ENCODE measurements at places on chromosomes 7 and 10.

DNA sequence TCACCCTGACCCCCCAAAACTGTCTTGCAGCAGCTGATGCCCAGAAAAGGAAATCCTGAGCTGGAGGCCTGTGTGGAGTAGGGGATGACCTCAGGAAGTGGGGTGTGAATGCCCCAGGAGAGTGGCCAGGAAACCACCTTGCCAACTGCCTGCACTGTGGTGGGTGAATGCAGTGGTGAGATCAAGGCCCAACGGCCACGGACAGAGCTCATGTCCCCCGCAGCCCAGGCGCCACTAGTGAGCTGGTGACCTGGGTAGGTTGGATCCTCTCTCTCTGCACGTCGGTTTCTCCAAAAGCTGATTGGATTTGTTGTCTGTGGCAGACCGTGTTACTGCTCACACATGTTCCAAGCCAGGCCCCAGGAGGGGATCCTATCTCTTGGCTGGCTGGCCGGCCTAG, 448.9 kb downstream of the TCERG1L start:
- H3K27ac ChIP-seq: no peak overlapping the region
- no peaks in the 10 kb centered on the region for H3K4me1 ChIP-seq
- H3K27me3 ChIP-seq: peaks cover 10% of the 10 kb centered on the region
- H3K4me3 ChIP-seq: no peak overlapping the region
- H3K36me3 ChIP-seq: no peaks in the 10 kb centered on the region
- no peak for DNase-seq

DNA sequence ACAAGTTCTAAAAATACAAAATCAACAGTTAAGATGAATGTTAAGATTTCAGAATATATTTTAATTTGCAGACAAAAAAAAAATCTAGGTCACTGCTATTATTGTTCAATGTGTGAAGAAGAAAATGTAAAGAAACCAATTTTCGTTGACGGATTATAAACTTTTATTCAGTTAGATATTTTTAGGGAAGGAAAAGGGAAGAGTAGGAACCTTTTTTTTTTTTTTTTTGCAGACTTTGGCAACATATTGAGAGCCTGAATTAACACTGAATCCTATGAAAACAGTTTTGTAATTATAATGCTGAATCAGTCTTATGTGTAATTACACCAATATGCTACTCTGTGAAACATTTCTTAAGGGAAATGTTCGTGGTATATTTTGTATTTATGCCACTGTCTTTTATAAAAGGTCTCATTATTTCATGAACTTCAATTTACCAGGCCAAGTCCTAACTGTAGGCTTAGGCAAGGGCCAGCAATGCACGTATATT, 106.3 kb downstream of the ST8SIA6 start:
- no peak overlapping the region for H3K27ac ChIP-seq
- H3K36me3 ChIP-seq: peaks cover 1% of the 10 kb centered on the region
- peaks cover 5% of the 10 kb centered on the region for H3K4me1 ChIP-seq

GRCh38 chr10:61635932-61636331, 26.8 kb upstream of the CABCOCO1 start:
- DNase-seq: no peak
- H3K4me1 ChIP-seq: peaks cover 1% of the 10 kb centered on the region
- no peak overlapping the region for H3K4me3 ChIP-seq
- no peaks in the 10 kb centered on the region for H3K27me3 ChIP-seq
- H3K36me3 ChIP-seq: no peaks in the 10 kb centered on the region

DNA sequence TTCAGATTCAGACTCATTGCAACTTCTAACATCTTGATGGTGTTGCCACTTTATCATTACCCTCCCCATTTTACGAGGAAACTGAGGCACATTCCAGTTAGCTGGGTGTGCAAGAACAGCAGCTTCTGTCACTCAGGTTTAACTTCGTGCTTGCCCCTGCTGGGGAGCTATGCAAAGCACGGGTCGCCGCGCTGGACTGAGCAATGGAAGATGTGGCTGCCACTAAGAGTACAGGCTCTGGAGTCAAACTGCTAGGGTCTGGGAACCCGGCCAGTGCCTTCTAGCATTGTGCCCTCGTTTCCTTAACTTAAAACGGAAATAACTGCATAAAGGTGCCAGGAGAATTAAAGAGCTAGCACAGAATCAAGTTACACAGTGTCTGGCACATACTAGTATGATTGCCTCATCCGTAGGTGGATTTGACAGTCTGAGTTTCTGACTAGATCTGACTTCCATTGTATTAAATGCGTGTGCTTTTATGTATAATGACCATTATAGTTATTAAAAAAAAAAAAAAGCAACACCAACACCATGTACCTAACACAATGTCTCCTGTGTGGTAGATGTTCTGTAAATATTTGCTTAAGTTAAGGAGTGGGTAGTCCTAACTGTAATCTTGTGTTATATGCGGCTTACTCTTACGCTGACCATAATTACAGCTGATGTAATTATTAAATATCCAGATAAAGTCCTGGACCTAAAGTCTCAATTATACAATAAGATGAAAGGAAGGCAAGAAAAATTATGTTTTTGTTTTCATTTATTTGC, 842 bp downstream of the ZNF22 start:
- peak overlapping the region; percentile 94 for H3K27ac ChIP-seq
- no peak for DNase-seq
- H3K27me3 ChIP-seq: no peaks in the 10 kb centered on the region
- peak overlapping the region; percentile 87 for H3K4me3 ChIP-seq
- peaks cover 26% of the 10 kb centered on the region for H3K4me1 ChIP-seq
- peaks cover 17% of the 10 kb centered on the region for H3K36me3 ChIP-seq

DNA sequence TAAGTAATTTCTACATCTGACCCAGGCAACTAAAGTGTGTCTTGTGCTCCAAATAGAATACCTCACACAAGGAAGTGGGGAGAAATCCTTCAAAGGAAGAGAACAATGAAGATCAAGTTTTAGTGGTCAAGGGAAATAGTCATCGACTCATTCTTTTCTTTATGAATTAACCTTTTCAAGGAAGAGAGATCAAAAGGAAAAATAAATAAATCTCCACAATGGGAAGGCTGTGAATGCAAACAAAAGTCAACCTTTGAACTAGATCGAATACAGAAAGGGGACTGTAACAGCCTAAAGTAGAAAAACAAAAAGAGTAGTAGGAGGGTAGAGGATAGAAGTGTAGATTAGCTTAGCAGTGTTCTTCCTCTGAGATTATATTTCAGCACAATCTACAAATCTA, 274.6 kb upstream of the COBL start:
- H3K4me3 ChIP-seq: no peak overlapping the region
- DNase-seq: no peak
- H3K27me3 ChIP-seq: peaks cover 3% of the 10 kb centered on the region
- no peaks in the 10 kb centered on the region for H3K36me3 ChIP-seq
- H3K4me1 ChIP-seq: peaks cover 3% of the 10 kb centered on the region

DNA sequence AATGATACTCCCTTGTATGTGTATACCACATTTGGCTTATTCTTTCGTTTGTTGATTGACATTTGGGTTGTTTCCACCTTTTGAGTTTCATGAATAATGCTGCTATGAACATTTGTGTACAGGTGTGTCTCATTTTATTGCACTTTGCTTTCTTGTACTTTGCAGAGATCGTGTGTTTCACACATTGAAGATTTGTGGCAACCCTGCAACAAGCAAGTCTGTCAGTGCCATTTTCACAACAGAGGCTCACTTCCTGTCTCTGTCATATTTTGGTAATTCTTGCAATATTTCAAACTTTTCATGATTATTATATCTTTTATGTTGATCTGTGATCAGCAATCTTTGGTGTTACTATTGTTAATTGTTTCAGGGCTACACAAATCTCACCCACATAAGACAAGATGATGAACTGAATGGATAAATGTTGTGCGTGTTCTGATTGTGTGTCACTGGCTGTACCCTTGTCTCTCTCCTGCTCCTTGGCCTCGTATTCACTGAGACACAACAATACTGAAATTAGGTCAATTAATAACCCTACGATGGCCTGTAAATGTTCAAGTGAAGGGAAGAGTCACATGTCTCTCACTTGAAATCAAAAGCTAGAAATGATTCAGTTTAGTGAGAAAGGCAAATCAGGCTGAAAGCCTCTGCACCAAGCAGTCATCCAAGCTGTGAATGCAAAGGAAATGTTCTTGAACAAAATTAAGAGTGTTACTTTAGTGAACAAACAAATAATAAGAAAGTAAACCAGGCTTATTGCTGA, 133.6 kb upstream of the JCAD start:
- H3K4me3 ChIP-seq: no peak overlapping the region
- no peak overlapping the region for H3K27ac ChIP-seq
- peaks cover 9% of the 10 kb centered on the region for H3K4me1 ChIP-seq
- H3K27me3 ChIP-seq: peaks cover 5% of the 10 kb centered on the region
- DNase-seq: no peak

DNA sequence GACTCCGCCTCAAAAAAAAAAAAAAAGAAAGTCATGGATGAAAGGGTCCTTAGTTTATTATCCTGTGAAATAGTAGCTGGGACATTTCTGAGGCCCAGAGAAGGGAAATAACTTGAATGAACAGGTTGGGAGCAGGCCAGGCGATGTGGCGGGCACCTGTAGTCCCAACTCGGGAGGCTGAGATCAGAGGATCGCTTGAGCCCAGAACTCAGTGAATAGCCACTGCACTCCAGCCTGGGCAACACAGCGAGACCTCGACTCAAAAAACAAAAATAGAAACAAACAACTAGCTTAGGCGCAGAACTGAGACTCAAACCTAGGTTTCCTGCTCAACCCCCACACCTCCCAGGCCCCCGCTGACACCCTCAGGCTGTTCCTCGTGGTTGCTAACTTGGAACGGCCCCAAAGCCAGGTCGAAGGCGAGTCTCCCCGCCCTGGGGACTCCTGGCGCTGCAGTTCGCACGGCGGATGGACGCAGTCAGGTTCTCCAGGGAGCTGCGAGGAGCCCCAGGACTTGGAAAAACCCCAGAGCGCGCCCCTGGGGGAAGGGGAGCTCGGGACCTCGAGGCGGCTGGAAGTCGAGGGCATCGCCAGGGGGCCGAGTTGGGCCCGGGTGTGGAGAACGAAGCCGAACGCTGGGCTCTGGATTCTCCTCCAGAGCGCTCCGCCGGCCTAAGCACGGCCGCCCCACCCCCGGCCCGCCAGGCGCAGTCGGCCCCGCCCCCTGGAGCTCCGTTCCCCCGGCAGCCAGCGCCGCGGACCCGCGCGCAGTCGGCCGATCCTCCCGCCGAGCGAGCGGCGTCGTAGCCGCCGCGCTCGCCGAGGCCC, at the start of gene STOX1:
STOX1 (plus strand) TSS at position 768 of the 828 bp plus-strand sequence. CDS start 93 bp downstream, outside the sequence.
- peak within 1 kb of the TSS; percentile 83 for H3K27ac ChIP-seq
- peak; percentile 58 for DNase-seq
- peak within 1 kb of the TSS; percentile 79 for H3K4me3 ChIP-seq
- H3K4me1 ChIP-seq: peaks cover 2% of the 10 kb centered on the region
- no peaks in the 10 kb centered on the region for H3K36me3 ChIP-seq

GRCh38 chr10:95245425-95246055, 45.3 kb downstream of the PDLIM1 start:
- H3K4me1 ChIP-seq: peaks cover 12% of the 10 kb centered on the region
- no peaks in the 10 kb centered on the region for H3K27me3 ChIP-seq
- no peak overlapping the region for H3K4me3 ChIP-seq
- no peak for DNase-seq
- H3K36me3 ChIP-seq: peaks cover 8% of the 10 kb centered on the region

- H3K27ac ChIP-seq: no peak overlapping the region
- no peak overlapping the region for H3K4me3 ChIP-seq
- H3K4me1 ChIP-seq: peaks cover 17% of the 10 kb centered on the region
- no peaks in the 10 kb centered on the region for H3K36me3 ChIP-seq
- peaks cover 37% of the 10 kb centered on the region for H3K27me3 ChIP-seq
Measured at GRCh38 chr10:77415313-77415960, 222.2 kb downstream of the KCNMA1 start.

- H3K4me1 ChIP-seq: peaks cover 3% of the 10 kb centered on the region
- H3K27ac ChIP-seq: no peak overlapping the region
- no peak overlapping the region for H3K4me3 ChIP-seq
- H3K27me3 ChIP-seq: no peaks in the 10 kb centered on the region
- no peak for DNase-seq
Measured at GRCh38 chr7:40306596-40306995, 171.8 kb downstream of the SUGCT start.

DNA sequence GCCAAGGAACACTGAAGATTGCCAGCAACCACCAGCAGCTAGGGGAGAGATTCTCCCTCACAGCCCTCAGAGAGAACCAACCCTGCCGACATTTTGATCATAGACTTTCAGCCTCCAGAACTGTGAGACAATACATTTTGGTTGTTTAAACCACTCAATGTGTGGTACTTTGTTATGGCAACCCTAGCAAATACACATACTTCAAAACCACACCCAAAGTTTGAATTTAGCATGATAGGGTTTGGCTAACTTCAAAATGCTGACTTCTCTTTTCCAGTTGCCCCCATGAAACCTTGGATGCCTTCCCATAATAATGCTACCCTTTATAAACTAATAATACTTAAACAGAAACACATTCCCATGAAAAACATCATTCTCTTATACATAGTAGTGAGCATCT, 149.8 kb downstream of the DGKI start:
- DNase-seq: no peak
- H3K27me3 ChIP-seq: peaks cover 83% of the 10 kb centered on the region
- no peaks in the 10 kb centered on the region for H3K36me3 ChIP-seq

DNA sequence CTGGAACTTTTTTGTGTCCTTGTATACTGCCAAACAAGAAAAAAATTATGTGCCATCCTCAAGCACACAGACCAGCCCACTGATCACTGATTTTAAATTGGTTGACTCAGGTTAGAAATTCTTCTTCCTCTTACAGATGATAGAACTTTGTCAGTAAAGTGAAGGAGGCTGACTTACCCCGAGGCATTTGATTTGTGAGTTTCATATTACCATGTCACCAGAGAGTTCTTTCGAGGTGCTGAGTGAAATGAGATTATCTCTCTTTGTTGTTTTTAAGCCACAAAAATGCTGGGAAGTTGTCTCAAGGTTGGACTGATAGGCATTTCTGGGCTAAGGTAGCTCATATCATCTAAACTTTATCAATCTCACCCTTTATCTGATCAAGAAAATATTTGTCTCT, 78.8 kb upstream of the FAM180A start:
- H3K4me3 ChIP-seq: no peak overlapping the region
- peaks cover 7% of the 10 kb centered on the region for H3K4me1 ChIP-seq
- no peaks in the 10 kb centered on the region for H3K36me3 ChIP-seq
- H3K27me3 ChIP-seq: peaks cover 8% of the 10 kb centered on the region
- H3K27ac ChIP-seq: no peak overlapping the region

DNA sequence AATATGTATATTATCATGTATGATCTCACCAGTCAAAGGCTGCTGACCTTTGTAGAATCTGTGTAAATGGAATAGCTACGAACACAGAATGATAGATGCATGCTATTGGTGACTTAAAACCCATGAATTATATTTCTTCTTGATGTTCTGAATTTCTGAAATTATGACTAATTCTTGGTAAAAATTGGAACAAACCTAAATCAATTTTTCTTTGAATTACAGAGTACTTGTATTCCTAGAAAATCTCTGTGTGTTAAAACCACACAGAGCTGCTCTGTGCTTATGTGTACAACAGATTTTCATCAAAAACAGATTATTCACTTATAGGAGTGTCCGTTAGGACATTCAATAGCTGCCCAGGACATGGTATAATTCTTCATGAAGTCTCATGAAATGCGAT, 108.3 kb upstream of the MDFIC start:
- H3K27ac ChIP-seq: no peak overlapping the region
- no peak overlapping the region for H3K4me3 ChIP-seq
- no peaks in the 10 kb centered on the region for H3K36me3 ChIP-seq
- DNase-seq: no peak
- no peaks in the 10 kb centered on the region for H3K27me3 ChIP-seq
- peaks cover 3% of the 10 kb centered on the region for H3K4me1 ChIP-seq

- H3K4me3 ChIP-seq: no peak overlapping the region
- no peaks in the 10 kb centered on the region for H3K36me3 ChIP-seq
- H3K27me3 ChIP-seq: no peaks in the 10 kb centered on the region
- H3K4me1 ChIP-seq: peaks cover 3% of the 10 kb centered on the region
- no peak for DNase-seq
Measured at GRCh38 chr7:96647733-96648132, 61.9 kb downstream of the SEM1 start.
